ENCODE measurements at places on chromosomes 2 and 18. TPM values are rescaled to one million over a fixed set of nuclear protein-coding genes. Genes with fewer than 3 reads are reported as not detected.

RFX8 gene
- polyA plus RNA-seq = 0.50 TPM

CNTNAP5 gene
- polyA plus RNA-seq = not detected

CYP27A1 gene
- 5.1 TPM for polyA plus RNA-seq

NAT8 gene
- polyA plus RNA-seq = not detected

NCL gene
- 103 TPM for polyA plus RNA-seq

RSAD2 gene
- 1.9 TPM for polyA plus RNA-seq

CPLX4 gene
- polyA plus RNA-seq = not detected

C1QL2 gene
- polyA plus RNA-seq = 0.08 TPM

EDAR gene
- polyA plus RNA-seq = not detected

ING5 gene
- polyA plus RNA-seq = 18.0 TPM

LONRF2 gene
- 2.4 TPM for polyA plus RNA-seq

UGT1A9 gene
- polyA plus RNA-seq = not detected

GNAL gene
- polyA plus RNA-seq = 0.84 TPM

GCKR gene
- 0.23 TPM for polyA plus RNA-seq

FOXI3 gene
- polyA plus RNA-seq = not detected

HAUS1 gene
- 13.0 TPM for polyA plus RNA-seq

LBX2 gene
- polyA plus RNA-seq = 0.67 TPM

RFTN2 gene
- 2.3 TPM for polyA plus RNA-seq

DNAH7 gene
- 0.08 TPM for polyA plus RNA-seq

REG3A gene
- polyA plus RNA-seq = 0.27 TPM

AFF3 gene
- 3.2 TPM for polyA plus RNA-seq

RGPD3 gene
- polyA plus RNA-seq = 0.04 TPM

AQP4 gene
- polyA plus RNA-seq = not detected

PROM2 gene
- 1.4 TPM for polyA plus RNA-seq

RAB17 gene
- polyA plus RNA-seq = 5.6 TPM

CTNNA2 gene
- not detected for polyA plus RNA-seq

UPP2 gene
- polyA plus RNA-seq = not detected

CREG2 gene
- not detected for polyA plus RNA-seq

HAAO gene
- 2.4 TPM for polyA plus RNA-seq

ABCG5 gene
- not detected for polyA plus RNA-seq

CD8B2 gene
- not detected for polyA plus RNA-seq

COX7A2L gene
- polyA plus RNA-seq = 57.2 TPM

CROCC2 gene
- not detected for polyA plus RNA-seq

CDH20 gene
- polyA plus RNA-seq = not detected

GPAT2 gene
- 5.6 TPM for polyA plus RNA-seq

C2orf80 gene
- not detected for polyA plus RNA-seq

TTR gene
- polyA plus RNA-seq = not detected

IL36RN gene
- not detected for polyA plus RNA-seq

SLC4A3 gene
- 236 TPM for polyA plus RNA-seq

ASXL2 gene
- 1.9 TPM for polyA plus RNA-seq

ACMSD gene
- not detected for polyA plus RNA-seq

KRTCAP3 gene
- polyA plus RNA-seq = 0.65 TPM

CHRND gene
- not detected for polyA plus RNA-seq

SERPINB10 gene
- not detected for polyA plus RNA-seq

SF3B1 gene
- polyA plus RNA-seq = 88.1 TPM

INO80B gene
- 28.5 TPM for polyA plus RNA-seq

ALK gene
- not detected for polyA plus RNA-seq

ALPP gene
- not detected for polyA plus RNA-seq

Data from heart left ventricle (tissue), 16 donors.